NCI-H524 (cell line): ENCODE measurements at places on chromosomes 12 and 14.
A peak's percentile ranks its signal among the peaks of the same experiment; 100 is the strongest.

DNA sequence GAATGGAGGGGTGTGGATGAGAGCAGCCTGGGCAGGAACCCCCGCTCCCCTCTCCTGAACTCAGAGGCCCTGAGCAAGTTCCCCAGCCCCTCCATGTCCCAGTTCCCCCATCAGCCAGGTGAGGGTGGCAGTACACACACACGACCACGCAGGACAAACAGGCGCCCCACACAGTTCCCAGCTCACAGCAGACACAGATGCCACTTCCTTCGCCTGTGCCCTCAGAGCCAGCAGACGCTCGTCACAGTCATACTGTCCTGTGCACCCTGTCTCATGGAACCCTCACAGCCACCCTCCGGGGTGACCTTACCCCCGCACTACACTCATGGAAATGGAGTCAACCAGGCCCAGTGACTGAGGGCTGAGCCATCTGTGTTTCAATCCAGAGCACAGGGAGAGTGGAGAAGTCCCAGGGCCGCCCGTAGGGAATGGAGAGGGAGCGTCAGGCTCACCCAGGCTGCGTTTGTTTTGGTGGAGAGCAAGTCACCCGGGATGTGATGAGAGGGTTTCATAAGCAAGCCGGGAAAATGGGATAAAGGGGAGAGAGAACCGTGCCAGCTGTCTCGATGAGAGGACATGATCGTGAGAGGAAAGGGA, 47.5 kb upstream of the DYNC1H1 start:
- DNase-seq: no peak

GRCh38 chr14:74835645-74836250, 40.2 kb downstream of the PROX2 start:
- no peak for DNase-seq

DNA sequence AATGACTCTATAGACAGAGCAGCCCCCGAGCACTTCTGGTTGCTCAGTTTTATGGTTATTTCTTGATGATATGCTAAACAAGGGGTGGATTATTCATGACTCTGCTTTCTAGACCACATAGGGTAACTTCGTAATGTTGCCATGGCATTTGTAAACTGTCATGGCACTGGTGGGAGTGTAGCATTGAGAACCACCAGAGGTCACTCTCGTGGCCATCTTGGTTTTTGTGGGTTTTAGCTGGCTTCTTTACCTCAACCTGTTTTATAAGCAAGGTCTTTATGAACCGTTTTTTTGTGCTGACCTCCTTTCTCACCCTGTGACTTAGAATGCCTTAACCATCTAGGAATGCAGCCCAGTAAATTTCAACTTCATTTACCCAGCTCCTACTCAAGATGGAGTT, 1036.2 kb upstream of the FLRT2 start:
- DNase-seq: peak; percentile 10

GRCh38 chr14:82759656-82760055, 1226.0 kb upstream of the SEL1L start:
- no peak for DNase-seq

GRCh38 chr12:114776731-114777442, 92.9 kb upstream of the TBX3 start:
- no peak for DNase-seq

DNA sequence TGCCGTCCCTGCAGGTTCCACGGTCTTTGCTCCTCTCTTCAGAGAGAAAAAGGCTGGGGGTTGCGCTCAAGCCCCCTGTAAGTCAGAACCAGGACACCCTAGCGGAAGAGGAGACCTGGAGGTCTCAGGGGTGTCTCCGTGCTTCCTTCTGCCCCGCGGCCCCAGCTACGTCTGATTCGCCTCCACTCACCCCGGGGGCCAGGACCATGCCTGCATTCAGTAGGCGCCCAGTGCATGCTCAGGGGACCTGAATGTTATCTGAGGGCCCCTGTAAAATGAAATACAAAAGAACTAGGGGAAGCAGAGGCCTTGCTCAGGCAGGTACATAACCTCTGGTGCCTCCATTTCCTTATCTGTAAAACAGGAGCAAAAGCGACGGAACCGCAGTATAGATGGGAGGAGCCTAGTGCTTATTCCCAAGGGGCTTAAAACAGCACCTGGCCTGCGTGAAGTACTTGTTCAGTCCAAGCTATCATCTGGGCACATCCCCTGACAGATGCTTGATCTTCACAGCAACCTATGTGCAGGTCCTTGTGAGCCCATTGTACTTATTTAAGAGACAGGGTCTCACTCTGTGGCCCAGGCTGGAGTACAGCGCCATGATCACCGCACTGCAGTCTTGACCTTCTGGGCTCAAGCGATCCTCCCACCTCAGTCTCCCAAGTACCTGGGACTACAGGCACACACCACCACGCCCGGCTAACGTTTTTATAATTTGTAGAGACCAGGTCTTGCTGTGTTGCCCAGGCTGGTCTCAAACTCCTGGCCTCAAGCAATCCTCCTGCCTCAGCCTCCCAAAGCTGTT, 110.3 kb upstream of the NCOR2 start:
- DNase-seq: peak; percentile 95

DNA sequence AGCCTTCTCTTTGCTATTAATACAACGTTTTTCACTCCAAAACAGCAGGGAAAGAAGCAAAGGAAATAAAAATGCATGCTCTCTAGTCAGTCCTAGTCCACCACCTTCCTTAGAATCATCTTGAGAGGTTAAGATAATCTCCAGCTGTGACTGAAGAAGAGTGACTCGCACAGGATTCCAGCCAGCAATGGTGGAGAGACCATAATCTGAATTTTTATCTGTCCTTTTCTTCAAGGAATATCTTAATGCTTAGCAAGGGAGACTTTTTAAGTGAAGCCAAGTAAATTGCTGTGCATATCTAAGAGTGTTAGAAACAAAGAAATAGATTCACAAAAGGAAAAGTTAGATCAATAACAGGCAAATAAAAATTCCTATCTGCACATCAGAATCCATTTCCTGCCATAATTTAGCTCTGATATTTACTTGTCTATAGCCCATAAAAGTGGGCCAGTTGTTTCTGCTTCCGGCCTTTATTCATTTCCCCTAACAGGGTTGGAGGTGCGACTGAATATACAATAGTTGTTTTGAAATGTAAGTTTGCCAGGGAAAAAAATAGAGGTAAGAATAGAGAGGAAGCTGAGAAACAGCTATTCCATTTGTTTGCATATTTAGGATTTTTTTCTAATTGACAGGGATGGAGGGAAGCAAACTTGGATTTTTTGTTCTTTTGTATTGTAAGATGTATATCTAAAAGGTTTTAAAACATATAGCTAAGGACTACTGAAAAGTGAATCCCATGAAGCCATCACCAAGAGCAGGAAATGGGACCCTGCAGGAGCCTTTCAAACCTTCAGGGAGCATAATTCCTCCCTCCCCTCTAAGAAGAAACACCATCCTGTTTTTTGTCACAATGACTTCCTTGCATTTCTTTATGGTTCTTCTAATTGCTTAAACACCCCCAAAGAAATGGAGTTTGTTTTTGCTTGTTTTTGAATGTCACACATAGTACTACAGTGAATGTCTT, 154.0 kb downstream of the ITPR2 start:
- no peak for DNase-seq

GRCh38 chr12:116324654-116325335, 47.3 kb upstream of the MED13L start:
- no peak for DNase-seq

DNA sequence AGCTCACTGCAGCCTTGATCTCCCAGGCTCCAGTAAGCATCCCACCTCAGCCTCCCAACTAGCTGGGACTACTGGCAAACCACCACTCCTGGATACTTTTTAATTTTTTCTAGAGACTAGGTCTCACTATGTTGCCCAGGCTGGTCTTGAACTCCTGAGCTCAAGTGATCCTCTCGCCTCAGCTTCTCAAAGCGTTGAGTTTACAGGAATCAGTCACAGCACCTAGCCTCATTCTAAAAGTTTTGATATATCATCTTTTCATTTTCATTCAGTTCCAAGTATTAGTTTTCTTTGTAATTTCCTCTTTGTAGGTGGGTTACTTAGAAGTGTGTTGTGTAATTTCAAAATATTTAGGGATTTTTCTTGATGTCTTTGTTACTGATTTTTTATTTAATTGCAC, 9.6 kb downstream of the CBX5 start:
- DNase-seq: no peak

DNA sequence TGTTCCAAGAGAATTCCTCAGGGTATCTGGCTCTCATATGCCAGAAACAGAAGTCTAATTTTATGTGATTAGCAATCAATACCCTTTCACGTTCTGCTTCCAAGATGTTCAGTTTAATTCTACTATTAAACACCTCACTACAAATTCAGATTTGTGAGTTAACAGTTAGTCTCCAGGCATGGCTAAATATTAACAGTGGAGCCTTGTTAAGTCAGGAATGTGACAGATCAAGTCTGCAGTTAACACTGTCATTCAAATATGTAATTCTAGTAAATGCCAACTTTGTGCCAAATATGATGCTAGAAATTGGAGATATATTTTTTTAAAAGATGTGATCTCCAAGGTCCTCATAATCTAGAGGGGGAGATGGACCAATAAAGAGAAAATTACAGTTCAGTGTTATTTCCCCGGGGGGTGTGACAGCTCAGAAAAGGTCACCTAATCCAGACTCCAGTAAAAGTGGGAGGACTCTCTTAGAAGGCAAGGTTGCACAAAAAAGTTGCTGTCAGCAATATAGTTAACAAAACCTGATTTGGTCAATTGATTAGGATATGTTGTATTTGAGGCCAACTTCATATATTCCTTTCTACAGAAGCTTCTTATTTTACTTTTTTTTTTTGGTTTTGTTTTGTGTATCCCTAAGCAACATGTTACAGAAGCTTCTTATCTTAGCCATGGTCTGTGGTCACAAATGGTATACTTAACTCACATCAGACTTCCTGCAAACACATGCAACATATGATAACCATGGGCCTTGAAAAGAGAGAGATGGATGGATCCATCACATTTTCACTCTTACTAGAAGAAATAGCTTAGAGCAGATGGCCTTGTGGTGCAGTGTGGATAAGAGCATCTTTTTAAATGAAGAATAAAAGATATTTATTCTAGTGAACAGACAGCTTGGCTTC, 18.4 kb upstream of the RNU6-7 start:
- no peak for DNase-seq

- no peak for DNase-seq
Measured at GRCh38 chr12:89874146-89874545, 165.5 kb upstream of the ATP2B1 start.

GRCh38 chr12:60290532-60290931, 694.7 kb downstream of the SLC16A7 start:
- DNase-seq: no peak

DNA sequence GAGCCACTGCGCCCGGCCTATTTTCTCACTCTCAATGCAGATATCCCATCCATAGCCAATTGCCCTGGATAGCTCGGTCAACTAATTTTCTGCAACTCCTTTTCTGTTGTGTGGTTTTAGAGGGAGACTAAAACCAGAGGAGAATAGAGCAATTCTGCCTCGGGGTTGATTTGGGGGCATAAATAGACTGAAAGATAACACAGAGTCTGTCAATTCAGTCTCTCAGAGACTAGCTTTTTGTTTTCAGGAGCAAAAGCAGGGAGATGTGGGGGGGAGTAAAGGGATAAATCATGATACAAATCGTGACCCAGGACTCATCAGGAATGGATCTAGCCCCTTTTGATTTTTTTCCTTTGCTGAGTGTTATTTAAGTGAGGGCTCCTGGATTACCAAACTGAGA, 6.5 kb downstream of the COPZ1 start:
- no peak for DNase-seq

- DNase-seq: no peak
Measured at GRCh38 chr12:52878507-52879393, 26.1 kb downstream of the KRT8 start.

DNA sequence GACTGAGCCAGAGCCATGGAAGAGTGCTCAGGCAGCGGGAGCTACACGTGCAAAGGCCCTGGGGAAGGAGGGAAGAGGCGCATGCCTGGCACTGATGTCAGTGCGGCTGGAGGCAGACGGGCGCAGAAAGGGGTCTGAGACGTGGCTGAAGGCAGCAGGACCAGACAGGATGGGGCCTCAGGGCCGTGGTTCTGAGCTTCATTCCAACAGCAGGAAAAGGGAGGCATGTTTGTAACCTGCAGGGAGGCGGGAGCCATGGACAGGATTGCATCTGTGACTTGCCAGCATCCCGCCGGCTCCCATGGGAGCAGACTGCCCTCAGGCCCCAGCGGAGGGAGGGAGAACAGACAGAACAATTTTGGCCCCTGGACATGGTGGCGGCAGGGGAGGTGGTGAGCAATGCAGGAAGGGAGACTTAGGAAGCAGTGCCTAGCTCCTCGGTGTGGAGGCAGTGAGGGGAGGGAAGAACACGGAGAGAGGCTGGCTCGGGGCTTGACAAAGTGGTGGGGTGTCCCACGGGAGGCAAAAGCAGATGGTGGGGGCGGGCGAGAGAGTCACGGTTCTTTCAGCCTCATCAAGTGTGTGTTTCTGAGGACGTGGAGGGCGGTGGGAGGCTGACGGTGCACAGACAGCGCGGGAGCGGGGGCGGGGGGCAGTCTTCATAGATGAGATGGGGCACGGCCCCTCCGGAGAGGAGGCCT, 33.3 kb upstream of the INF2 start:
- peak; percentile 64 for DNase-seq

DNA sequence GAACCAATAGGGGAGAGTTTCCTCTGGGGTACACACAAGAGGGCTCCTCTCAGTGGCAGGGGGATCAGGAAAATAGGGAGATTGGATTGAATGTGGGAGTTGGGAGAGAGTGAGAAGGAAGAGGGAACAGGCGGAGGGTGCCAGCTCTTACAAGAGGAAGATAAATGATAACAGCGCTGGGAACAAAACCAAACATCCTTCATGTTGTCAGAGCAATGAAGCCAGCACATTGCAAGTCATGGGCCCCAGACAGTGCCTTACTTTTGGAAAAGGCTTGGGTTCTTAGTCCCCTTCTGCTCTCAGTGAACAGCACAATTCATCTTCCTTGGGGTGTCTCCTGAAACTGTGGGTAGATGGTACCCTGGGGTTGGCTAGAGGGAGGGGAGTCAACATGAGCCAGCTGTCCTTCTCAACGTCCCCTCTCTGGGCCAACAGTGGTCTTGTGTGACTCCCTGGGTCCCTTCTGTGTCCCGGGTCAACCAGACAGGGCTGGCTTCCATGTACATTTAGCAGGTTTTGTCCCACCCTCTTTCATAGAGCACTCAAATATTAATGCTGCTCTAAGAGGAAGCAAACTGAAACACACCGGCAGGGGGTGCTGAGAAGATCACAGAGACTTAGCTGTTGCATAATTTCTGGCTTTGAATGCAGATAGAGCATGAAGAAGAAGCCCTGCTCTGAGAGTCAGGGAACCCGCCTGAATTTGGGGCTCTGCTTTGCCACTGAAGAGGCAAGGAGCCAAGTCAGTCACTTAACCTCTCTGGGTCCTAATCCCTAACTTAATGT, 138.5 kb downstream of the ESRRB start:
- DNase-seq: peak; percentile 35

- DNase-seq: no peak
Measured at GRCh38 chr14:101246894-101247841, 314.1 kb upstream of the DIO3 start.

DNA sequence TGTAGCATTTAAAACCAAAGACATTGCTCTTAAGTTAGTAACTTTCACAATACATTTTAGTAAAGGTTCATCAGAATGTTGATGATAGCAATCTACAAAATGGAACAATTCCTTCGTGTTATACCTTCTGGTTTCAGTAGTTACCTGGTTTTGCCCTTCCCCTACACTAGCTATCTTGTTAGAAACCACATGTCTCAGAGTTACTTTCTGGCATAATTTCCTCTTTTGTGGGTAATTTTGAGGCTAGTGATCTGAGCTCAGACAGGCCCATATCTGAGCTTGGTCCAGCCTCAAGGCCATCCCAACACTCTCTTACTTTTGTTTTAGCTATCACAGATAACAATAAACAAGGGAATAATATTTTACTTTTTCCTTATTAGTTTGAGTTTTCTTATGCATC, 196.9 kb downstream of the KITLG start:
- DNase-seq: no peak
